ENCODE measurements at places on chromosomes 7 and 10.

GRCh38 chr7:31729195-31729804 is 42.3 kb downstream of the PPP1R17 start:
- no peak for DNase-seq
- H3K27me3 ChIP-seq, result no peaks in the 10 kb centered on the region
- no peak overlapping the region for H3K27ac ChIP-seq
- H3K36me3 ChIP-seq, result no peaks in the 10 kb centered on the region
- H3K4me3 ChIP-seq, result no peak overlapping the region

DNA sequence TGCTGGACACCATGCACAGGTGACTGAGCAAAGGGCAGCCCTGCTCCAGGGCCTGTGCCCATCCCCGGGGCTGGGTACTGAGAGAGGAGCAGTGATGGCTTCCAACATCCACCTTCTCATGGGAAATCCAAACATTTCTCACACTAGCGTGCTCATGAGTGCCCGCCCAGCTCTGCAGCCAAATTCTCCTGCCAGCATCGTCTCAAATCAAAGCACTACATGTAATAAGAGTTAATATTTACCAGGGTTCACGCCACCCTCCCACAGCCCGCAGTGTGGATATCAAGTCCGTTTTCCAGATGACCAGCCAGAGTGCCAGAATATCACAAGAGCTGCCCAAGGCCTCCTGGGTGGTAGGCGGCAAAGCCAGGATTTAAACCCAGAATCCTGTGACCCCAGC is 12.1 kb downstream of the IL15RA start:
- DNase-seq, result no peak
- no peaks in the 10 kb centered on the region for H3K4me1 ChIP-seq
- no peaks in the 10 kb centered on the region for H3K27me3 ChIP-seq

GRCh38 chr7:1946773-1947450 is 276.8 kb downstream of the ELFN1 start:
- H3K4me3 ChIP-seq, result no peak overlapping the region
- no peaks in the 10 kb centered on the region for H3K4me1 ChIP-seq
- H3K27me3 ChIP-seq, result no peaks in the 10 kb centered on the region
- H3K27ac ChIP-seq, result no peak overlapping the region
- peaks cover 7% of the 10 kb centered on the region for H3K36me3 ChIP-seq

- no peak overlapping the region for H3K27ac ChIP-seq
- no peaks in the 10 kb centered on the region for H3K36me3 ChIP-seq
- no peaks in the 10 kb centered on the region for H3K27me3 ChIP-seq
- no peak for DNase-seq
These were observed 33.6 kb downstream of the CNTNAP2 start for GRCh38 chr7:146150153-146150552.

- no peak overlapping the region for H3K4me3 ChIP-seq
- H3K27me3 ChIP-seq, result no peaks in the 10 kb centered on the region
- H3K27ac ChIP-seq, result no peak overlapping the region
- DNase-seq, result no peak
These were observed 6.2 kb downstream of the PIK3AP1 start for GRCh38 chr10:96714031-96714590.
